ENCODE measurements at places on chromosomes 2 and 18.

DNA sequence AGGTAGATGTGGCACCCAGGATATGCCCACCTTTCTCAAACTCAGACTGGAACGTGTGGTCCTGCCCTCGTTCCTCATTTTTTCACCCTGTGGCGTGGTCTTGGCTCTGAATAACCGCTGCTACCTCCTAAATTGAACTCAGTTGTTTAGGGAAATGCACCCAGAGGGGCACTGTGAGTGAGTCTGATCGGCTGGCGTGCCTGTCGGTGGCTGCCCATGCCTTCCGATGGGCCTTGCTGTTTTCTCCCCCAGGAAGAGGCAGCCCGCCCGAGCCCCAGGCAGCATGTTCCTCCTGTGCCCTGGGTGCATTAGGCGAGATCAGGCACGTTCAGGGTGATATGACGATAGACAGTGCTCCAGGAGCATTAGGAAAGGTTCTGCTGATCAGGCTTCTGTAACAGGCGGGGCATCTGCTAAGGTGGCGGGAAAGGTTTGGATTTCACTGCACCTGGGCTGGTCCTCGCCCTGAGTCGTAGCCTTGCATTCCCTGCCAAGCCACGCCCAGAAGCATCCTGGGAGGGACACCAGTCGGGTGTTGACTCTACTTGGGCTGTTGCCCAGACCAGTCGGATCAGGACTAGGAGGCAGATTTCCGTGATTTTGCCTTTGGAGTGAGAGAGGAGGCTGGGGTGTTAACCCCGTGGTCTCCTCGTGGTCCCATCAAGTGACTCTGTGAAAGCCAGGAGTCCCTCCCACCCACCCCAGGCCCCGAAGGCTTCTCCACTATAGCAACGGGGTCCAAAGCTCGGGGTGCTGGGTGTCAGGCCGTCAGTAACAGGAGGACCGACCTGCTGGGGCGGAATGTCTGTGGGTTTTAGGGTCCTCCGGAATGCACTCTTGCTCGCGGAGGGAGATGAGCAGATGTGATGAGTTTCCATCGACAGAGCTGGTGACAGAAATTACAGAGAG lies 75.1 kb downstream of the SH3BP4 start:
- peak; percentile 94 for DNase-seq

- peak; percentile 65 for DNase-seq
Measured at GRCh38 chr2:152410165-152410597, 75.2 kb downstream of the FMNL2 start.

DNA sequence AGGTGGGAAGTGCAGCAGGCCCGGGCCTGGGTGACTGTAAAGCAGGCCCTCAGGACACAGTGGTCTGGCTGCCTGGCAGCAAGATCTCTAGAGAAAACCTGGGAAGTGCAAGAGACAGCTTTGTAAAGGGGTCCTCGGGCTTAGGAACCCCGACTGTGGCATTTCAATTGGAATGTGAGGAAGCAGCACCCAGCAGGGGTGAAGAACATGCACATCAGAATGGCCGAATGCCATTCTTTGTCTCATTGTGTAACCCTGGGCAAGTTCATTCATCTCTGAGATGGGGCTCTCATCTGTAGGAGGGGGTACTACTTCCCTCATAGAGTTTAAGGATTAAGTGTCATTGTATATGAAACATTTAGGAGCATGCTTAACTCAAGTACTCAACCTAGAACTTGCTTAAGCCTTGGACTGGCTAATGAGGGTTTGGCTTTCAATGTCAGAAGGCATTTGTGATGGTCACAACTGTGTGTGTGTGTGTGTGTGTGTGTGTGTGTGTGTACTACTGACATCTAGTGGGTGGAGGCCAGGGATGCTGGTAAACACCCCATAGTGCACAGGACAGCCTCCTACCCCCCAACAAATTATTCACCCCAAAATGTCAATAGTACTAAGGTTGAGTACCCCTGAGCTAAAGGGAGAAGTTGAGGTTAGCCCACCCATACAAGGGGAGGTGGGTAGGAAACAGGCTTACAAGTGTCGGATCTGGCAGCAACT lies 29.3 kb downstream of the MEX3C start:
- no peak for DNase-seq

DNA sequence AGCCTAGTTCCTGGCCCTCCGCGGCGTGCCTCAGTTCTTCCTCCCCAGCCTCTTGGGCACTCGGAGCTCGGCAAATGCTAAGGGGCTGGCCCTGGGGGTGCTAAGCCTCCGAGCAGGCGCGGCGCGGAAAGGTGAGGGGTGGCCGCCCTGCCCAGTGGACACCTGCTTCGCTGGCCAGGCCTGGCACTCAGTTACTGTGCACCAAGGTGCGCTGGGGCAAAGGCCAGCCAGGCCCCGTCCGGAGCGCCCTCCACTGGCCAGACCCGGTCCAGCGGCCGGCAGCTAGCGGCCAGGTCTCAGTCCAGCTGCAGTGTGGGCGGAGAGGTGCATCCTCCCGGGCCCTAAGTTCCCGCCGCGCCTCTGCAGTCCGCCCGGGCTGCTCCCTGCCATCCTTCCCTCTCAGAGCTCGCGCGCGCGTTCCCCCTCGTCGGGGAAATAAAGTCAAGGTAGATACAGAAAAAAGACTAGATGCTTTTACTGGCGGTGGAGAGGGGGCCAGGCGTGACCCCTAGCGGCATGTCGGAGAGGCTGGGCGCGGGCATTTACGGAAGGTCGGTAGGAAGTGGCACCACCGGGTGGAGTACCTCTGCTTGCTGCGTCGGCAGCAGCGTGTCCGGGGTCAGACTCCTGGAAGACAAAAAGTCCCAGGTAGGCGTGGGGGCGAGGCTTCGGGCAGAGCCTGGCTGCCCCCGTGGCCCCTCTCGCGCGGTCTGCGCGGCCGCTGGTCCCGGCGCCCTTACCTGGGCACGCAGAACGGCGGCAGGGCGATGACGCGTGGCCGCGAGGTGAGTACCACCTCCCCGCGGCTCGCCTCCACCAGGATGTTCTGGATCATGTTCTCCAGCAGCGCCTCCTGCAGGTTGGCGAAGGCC lies 9.4 kb upstream of the CRYBA2 start:
- no peak for DNase-seq

GRCh38 chr2:69139778-69140670 lies 127.0 kb downstream of the ANTXR1 start:
- no peak for DNase-seq

Measured in NCI-H226 (cell line).